ENCODE measurements at places on chromosomes 5 and 9. TPM values are rescaled to one million over a fixed set of nuclear protein-coding genes. Genes with fewer than 3 reads are reported as not detected.

DNA sequence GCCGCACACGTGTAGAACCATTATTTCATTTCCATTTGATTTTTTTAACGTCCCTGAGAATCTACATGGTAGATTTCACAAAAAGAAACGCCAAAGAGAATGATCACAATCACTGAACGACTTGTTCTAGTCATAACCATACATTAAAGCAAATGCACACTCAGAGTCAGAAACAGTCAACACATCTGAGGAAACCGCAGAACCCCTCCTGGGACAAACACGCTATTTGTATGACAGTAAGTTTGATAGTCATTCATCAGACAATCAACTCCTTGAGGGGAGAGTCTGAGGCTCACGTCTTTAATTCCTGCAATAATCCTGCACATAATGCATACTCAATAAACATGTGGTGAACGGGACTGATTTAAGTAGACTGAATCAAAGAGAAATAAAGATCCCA, 129.2 kb downstream of the MED27 start:
- no peak for DNase-seq
- H3K4me1 ChIP-seq: no peaks in the 10 kb centered on the region
- no peak overlapping the region for H3K4me3 ChIP-seq

GRCh38 chr9:104269374-104269773, 175.3 kb downstream of the SMC2 start:
- H3K4me3 ChIP-seq: no peak overlapping the region
- DNase-seq: no peak
- no peaks in the 10 kb centered on the region for H3K36me3 ChIP-seq
- H3K27ac ChIP-seq: no peak overlapping the region

DNA sequence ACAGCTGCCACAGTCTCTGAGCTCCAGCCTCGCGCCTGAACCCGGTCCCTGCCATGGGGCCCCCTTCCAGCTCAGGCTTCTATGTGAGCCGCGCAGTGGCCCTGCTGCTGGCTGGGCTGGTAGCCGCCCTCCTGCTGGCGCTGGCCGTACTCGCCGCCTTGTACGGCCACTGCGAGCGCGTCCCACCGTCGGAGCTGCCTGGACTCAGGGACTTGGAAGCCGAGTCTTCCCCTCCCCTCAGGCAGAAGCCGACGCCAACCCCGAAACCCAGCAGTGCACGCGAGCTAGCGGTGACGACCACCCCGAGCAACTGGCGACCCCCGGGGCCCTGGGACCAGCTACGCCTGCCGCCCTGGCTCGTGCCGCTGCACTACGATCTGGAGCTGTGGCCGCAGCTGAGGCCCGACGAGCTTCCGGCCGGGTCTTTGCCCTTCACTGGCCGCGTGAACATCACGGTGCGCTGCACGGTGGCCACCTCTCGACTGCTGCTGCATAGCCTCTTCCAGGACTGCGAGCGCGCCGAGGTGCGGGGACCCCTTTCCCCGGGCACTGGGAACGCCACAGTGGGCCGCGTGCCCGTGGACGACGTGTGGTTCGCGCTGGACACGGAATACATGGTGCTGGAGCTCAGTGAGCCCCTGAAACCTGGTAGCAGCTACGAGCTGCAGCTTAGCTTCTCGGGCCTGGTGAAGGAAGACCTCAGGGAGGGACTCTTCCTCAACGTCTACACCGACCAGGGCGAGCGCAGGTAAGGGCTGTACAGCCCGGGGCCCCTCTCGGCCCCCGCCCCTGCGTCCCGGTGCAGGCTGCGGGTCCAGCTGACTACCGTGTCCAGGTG, 509 bp downstream of the LVRN start:
- H3K4me1 ChIP-seq: peaks cover 14% of the 10 kb centered on the region
- H3K4me3 ChIP-seq: peak overlapping the region; percentile 57
- peak; percentile 20 for DNase-seq
- peaks cover 36% of the 10 kb centered on the region for H3K27me3 ChIP-seq

GRCh38 chr9:76634356-76635054, 129.7 kb upstream of the PCA3 start:
- no peak overlapping the region for H3K27ac ChIP-seq
- H3K4me1 ChIP-seq: no peaks in the 10 kb centered on the region
- no peak overlapping the region for H3K4me3 ChIP-seq
- DNase-seq: peak; percentile 80
- no peaks in the 10 kb centered on the region for H3K27me3 ChIP-seq

- no peak for DNase-seq
- peaks cover 12% of the 10 kb centered on the region for H3K4me1 ChIP-seq
- no peak overlapping the region for H3K27ac ChIP-seq
Measured at GRCh38 chr9:121071370-121071755, 3.4 kb upstream of the CNTRL start.

DNA sequence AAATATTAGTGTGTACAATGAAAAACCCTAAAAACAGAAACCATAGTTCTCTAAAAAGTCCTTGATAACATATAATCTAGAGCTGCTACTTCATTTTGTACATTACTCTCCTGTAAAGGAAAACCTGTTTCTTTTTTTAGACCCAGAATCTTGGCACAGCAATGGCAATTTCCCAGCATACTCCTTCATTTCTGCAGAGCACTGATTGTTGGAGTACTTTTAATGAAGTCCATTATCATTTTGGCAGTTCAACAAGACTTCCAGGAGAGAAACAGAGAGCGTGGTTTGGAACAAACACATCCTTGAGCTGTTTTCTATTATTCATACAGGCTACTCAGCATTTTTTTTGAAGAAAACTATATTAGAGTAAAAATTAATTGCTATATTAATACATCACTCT, 22.7 kb upstream of the MROH2B start:
- no peaks in the 10 kb centered on the region for H3K36me3 ChIP-seq
- peak; percentile 10 for DNase-seq
- H3K27me3 ChIP-seq: no peaks in the 10 kb centered on the region
- H3K27ac ChIP-seq: no peak overlapping the region
- no peaks in the 10 kb centered on the region for H3K4me1 ChIP-seq
- no peak overlapping the region for H3K4me3 ChIP-seq

DNA sequence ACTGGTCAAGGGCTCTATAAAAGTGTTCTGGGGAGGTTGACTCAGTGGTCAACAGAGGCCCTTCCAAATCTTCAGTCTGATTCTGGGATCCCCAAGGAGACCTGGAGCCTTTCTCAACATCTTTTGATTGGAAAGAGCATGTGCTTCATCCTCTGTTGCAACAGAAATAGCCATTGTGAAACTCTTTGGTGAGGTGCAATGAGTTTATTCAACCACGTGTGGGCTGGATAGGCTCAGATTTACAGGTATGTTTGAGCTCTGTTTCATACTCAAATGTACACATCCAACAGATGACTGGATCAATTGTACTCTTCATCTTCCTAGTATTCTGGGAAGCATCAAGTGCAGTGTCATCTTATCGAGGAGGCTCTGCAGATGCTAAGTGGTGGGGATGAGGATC, 60.5 kb downstream of the CTSL start:
- no peaks in the 10 kb centered on the region for H3K4me1 ChIP-seq
- H3K27me3 ChIP-seq: no peaks in the 10 kb centered on the region
- no peak overlapping the region for H3K27ac ChIP-seq
- no peak overlapping the region for H3K4me3 ChIP-seq
- DNase-seq: no peak

- H3K27me3 ChIP-seq: no peaks in the 10 kb centered on the region
- peak overlapping the region; percentile 55 for H3K27ac ChIP-seq
- no peak overlapping the region for H3K4me3 ChIP-seq
- peak; percentile 63 for DNase-seq
Measured at GRCh38 chr5:102975457-102976182, 144.3 kb downstream of the GIN1 start.

DNA sequence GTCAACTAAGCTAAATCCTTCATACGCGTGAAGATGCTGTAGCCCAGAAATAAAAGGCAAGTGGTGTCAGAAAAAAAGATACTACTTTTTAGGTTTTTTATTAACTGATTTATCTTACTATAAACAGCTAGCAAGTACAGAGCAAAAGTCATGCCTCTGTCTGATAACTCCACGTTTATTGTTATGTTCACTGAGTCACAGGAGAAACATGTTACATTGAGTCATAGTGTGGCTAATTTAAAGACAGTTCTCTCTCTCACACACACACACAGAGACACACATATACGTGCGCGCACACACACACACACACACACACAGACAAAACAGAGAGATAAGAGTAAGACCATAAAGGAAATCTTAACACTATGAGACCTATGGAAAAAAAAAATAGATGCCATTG, 770.0 kb upstream of the CDH10 start:
- H3K36me3 ChIP-seq: no peaks in the 10 kb centered on the region
- H3K4me3 ChIP-seq: no peak overlapping the region
- no peaks in the 10 kb centered on the region for H3K27me3 ChIP-seq
- DNase-seq: peak; percentile 50
- H3K27ac ChIP-seq: no peak overlapping the region

- no peak overlapping the region for H3K4me3 ChIP-seq
- H3K4me1 ChIP-seq: no peaks in the 10 kb centered on the region
- no peaks in the 10 kb centered on the region for H3K36me3 ChIP-seq
Measured at GRCh38 chr5:147037515-147038205, 159.1 kb upstream of the PPP2R2B start.

DNA sequence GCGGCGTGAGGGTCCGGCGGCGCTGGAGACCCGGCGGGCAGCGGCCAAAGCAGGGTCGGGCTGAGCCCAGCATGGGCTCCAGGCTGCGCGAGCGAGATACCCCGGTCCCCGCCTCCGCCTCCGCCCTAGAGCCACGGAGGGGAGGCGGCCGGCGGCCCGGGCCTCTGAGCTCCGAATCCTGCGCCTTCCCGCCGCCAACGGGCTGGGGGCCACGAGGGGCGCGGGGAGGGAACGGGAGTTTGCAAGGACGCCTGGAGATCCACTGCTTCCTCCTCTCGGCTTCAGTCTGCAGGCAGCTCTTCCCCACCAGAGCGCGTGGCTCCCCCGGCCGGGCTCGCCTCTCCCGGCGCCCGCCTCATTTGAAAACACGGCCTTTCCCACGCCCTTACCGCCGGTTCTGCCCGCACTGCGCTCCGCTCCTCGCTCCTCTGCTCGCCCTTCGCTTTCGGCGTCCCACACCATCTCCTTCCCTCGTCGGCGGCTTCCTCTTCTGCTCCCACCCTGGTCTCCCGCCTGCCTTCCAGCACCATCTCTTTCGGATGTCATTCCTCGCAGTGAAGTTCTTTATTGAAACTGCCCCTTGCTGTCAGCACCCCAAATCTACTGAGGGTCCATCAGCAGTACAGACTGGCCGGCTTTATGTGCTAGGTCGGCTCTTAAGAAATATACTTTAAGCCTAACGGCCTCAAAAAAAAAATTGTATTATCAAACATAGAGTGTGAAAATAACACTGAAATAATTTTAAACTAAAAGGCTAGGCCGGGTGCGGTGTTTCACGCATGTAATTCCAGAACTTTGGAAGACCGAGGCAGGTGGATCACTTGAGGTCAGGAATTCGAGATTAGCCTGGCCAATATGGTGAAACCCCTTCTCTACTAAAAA, 105.0 kb upstream of the FAM120A start:
- peaks cover 3% of the 10 kb centered on the region for H3K27me3 ChIP-seq
- H3K36me3 ChIP-seq: no peaks in the 10 kb centered on the region
- H3K4me3 ChIP-seq: peak overlapping the region; percentile 28
- no peak overlapping the region for H3K27ac ChIP-seq
- DNase-seq: peak; percentile 1

GRCh38 chr9:124747065-124747464, 24.0 kb downstream of the NR6A1 start:
- H3K27me3 ChIP-seq: no peaks in the 10 kb centered on the region
- no peak overlapping the region for H3K4me3 ChIP-seq
- H3K36me3 ChIP-seq: no peaks in the 10 kb centered on the region
- peaks cover 11% of the 10 kb centered on the region for H3K4me1 ChIP-seq
- no peak for DNase-seq
- H3K27ac ChIP-seq: no peak overlapping the region

DNA sequence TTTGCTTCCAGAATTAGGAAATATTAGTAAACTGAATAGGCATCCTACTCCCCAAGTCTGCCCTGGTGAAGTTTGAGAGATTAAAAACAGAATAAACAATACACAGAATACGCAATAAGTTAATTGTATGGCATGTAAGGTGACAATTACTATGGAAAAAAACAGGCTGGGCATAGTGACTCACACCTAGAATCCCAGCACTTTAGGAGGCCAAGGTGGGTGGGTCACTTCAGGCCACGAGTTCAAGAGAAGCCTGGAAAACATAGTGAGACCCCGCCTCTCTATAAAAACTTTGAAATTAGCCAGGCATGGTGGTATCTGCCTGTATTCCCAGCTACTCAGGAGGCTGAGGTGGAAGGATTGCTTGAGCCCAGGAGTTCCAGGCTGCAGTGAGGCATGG, 64.2 kb upstream of the SUSD1 start:
- no peak overlapping the region for H3K4me3 ChIP-seq
- H3K27ac ChIP-seq: no peak overlapping the region
- no peaks in the 10 kb centered on the region for H3K27me3 ChIP-seq
- DNase-seq: no peak

- H3K4me1 ChIP-seq: no peaks in the 10 kb centered on the region
- H3K4me3 ChIP-seq: no peak overlapping the region
- H3K36me3 ChIP-seq: no peaks in the 10 kb centered on the region
- H3K27ac ChIP-seq: no peak overlapping the region
Measured at GRCh38 chr5:131981516-131981915, 29.9 kb downstream of the ACSL6 start.

OR1K1 gene
- total RNA-seq: not detected

GADD45G gene
- 3.5 TPM for total RNA-seq

SLC36A2 gene
- total RNA-seq: not detected

SLC25A2 gene
- 0.25 TPM for total RNA-seq

GABBR2 gene
- total RNA-seq: 2.2 TPM

BTNL8 gene
- not detected for total RNA-seq
